Hematopoietic multipotent progenitor cell (in vitro differentiated cells): ENCODE measurements at places on chromosomes 3 and 15.

- DNase-seq, result no peak
Observed at GRCh38 chr3:115021061-115021460, 126.0 kb downstream of the ZBTB20 start.

DNA sequence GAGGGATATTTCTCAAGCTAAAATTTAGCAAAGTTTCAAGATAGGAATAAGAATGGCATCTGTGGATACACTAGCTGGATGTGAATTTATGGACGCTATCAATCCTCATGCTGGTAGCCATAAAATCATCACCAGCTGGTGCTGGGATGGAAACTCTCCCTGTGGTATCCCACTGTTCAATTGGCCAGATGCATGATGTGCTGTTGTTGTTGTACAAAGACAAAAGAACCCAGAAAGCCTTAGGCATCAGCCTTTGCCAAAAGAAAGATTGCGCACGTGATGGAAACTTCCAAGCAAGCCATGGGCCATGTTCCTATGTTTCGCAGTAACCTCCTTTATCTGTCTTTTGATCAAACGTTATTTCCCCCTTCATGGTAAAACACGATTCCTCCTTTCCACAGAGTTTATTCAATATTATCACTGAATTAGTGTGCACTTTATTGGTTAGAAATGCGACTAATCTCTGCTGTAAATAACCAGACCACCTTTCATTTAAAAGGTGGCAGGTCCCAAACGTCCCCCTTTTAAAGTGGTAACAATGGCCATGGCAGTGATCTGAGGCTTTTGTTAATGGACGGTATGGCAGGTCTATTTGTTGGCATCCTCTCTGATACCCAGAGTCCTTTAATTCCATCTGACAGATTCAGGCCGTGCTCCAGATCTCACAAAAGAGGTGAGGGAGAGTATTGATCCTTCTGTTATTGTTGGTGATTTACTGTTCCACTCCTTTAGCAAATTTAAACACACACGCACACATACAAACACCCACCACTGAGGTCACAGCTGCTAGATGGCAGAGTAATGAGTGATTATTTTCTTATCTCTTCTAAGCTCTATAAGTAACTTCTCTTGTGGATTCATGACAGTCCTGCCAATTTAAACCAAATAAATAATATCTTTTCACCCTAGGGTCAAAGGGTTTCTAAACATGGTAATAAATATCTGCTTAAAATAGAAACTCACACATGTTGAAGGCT, 291.2 kb upstream of the KCNMB2 start:
- DNase-seq, result no peak

GRCh38 chr3:47427866-47428265, 47.0 kb downstream of the PTPN23 start:
- no peak for DNase-seq

GRCh38 chr3:155070932-155071387, 9.2 kb upstream of the MME start:
- no peak for DNase-seq
